ENCODE measurements at places on chromosomes 4 and X. TPM values are rescaled to one million over a fixed set of nuclear protein-coding genes. Genes with fewer than 3 reads are reported as not detected.
A peak's percentile ranks its signal among the peaks of the same experiment; 100 is the strongest.

- no peak for DNase-seq
Measured at GRCh38 chrX:40863671-40864070, 128.3 kb upstream of the MED14 start.

DNA sequence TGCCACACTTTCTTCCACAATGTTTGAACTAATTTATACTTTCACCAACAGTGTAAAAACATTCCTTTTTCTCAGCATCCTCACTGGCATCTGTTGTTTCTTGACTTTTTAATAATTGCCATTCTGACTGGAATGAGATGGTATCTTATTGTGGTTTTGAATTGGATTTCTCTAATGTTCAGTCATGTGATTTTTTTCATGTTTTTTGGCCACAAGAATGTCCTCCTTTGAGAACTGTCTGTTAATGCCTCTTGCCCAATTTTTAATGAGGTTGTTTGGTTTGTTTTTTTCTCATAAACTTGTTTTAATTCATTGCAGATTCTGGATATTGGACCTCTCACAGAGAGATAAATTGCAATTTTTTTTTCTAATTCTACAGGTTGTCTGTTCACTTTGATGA, 1195.2 kb downstream of the TECRL start:
- no peak for DNase-seq

DNA sequence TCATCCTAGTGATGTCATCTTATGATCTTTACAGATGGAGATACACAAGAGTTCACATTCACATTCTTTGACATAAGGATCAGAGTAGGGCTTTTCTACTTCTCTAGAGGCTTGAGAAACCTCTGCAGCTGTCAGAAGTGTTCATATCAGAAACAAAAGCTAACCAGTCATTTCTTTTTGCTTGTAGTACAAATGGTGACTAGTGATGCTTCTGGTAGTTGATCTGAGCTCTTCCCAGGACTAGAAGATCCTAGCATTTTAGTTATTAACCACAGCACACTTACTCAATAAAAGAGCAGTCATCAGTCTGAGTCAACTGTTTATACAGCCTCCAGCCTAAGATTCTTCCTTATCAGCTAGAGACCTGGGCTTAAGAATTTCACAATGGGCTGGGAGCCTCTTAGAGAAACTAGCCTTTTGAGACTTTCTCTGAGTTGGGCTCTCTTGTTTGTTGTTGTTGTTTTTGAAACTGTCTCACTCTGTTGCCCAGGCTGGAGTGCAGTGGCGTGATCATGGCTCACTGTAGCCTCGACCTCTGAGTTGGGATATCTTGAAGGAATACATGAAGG, 84.1 kb downstream of the TMEM164 start:
- DNase-seq: peak; percentile 90

Gene AMBN
- not detected for total RNA-seq

Gene CSN1S1
- not detected for total RNA-seq

All from PC-3 (cell line).